ENCODE measurements at places on chromosomes 6 and 20.
A peak's percentile ranks its signal among the peaks of the same experiment; 100 is the strongest.

DNA sequence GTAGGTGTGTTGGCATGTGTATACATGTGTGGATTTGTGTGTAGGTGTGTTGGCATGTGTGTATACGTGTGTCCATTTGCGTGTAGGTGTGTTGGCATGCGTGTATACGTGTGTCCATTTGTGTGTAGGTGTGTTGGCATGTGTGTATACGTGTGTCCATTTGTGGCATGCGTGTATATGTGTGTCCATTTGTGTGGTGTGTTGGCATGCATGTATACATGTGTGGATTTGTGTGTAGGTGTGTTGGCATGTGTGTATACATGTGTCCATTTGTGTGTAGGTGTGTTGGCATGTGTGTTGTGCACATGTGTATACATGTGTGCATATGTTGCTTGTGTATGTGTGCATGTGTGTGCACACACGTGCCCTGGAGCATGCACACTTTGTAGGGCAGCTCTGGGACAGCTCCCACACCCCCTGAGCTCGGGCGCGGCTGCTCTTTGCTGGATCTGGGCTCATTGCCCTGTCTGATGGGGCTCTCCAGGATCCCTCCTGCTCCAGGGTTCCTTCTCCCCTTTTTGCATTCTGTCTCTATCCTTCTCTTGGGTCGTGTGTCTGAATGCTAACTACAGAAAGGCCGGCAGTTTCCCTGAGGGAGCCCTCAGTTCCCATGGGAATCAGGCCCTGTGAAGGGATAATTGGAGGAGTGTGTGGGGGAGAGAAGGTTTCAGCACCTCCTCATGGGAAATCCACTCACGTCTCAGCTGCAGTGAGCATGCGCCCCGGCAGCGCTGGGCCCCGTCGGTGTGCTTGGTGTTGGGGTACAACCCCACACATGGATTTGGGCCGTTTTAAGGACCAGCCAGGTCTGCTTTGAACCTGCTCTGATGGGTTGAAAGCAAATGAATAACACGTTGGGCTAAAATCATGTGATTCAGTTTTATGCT is 102.0 kb downstream of the ERMARD start:
- no peak for DNase-seq

DNA sequence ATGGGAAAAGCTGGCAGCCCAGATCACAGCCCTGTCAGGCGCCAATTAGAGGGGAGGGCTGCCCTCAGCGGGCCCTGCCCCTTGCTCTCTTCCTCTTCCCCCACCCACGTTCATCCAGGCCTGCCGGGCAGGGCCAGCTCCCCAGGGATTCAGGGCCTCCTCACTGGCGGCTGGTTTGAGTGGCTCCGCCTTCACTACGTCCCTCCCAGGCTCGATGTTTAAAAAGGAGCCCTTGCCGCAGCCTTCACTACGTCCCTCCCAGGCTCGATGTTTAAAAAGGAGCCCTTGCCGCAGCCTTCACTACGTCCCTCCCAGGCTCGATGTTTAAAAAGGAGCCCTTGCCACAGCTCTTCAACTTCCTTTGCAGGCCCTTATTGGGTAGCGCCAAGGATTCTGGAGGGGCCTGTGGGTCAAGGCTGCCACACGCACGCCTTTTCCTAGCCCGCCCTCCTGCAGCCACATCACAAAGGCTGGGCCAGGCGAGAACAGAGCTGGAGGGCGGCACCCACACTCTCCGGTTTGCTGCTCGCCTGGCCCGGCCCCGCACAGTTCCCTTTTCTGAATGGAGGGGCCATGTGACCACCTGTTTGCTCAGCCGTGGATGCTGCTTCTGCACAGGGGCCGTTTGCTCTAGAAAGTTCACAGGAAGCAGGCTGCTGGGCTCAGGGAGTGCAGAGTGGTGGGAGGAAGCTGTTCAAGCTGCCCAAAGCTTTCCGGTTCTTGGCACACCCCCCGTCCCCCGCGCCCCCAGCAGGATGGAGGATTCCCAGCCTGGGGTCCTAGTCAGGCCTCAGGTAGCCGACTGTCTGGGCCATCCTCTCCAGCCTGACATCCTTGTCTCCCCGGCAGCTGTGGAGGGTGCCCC is 1.6 kb downstream of the SLC17A9 start:
- DNase-seq = peak; percentile 75

DNA sequence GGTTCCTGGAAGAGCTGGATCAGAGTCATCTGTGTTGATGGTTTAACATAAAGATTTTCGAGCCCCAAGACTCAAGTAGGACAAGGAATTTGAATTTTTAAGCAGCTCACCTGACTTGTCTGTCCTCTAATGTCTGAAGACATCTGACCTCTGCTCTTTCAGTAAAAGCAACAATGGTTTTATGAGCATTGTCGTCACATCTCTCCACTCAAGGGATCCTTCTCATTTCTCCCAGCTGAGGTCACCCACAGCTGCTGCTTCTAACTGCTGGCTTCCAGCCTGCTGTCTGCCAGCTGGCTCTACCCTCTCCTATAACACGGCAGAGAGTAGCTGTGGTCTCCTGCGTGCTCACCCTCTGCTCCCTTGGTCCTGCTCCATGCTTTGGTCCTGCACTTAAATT is 24.7 kb upstream of the HDAC2 start:
- DNase-seq = peak; percentile 56

DNA sequence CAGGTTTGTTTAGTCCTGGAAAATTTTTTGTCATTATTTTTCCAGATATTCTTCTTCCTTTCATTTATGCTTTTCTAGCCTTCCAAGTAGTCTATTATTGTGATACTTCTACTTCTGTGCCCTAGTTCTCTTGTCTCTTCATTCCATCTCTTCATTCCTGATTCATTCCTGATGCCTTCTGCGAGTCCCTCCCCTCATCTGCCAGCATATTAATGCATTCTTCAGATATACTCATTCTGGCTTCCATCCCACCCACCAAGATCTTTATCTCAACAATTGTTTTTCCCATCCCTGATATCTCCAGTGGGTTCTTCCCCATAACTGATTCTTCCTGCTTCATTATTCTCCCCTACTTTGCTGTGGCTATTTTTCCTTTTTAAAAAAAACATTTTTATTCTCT is 35.2 kb downstream of the ALDH5A1 start:
- no peak for DNase-seq

Data from mucosa of descending colon (tissue), 3 donors.